ENCODE measurements at places on chromosomes 3 and 15.

DNA sequence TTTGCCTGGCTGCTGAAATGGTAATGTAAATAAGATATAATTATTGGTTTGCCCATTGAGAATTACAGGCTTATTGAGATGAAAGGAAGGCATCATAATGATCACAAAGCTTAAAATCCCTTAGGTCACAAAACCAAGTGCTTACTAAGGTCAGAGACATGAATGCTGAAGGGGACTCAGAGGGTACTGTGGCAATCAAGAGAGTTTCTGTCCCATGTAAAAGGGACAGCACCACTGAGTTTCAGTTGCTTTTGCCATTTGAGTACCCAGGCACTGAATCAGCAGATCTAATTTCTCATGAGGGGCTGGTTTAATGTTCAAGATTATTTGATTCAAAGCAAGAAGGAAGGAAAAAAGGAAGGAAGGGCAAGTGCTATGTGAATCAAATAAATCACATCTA, 127.0 kb downstream of the PLOD2 start:
- DNase-seq: no peak

DNA sequence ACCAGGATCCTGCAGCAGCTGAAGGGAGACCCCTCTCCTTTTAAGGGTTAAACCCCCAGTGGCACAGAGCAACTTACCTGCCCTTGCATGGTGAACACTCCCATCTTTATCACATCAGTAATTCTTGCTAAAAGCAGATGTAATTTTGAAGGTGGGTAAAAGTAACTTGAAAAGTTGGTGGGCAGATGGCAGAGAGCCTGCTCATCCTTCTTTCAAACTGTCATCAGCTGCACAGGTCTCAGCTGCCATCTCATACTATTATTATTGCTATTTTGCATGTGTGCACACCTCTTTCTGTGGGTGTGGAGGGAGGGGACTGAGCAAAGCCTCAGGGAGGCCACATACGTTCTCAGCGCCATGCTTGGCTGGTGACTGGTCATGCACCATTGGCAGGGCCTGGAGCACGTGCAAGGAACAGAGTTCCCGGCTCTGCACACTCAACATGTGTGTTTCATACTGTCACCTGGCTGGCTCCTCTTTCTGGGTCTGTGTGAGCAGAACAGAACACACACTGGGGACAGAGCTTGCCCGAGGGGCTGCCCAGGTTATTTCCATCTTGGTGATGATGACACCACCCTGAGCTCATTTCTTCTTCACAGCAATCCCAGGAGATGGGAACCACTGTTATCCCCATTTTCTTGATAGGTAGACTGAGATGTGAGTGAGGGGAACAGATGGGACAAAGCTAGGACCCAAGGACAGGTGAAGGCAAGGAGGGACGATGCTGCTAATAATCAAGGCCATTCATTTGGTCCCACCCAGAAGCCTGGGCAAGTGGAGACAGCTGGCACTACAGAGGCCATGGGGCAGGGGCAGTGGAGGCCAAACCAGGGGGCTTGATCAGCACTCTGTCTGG, 95.8 kb upstream of the KLF13 start:
- DNase-seq: no peak

DNA sequence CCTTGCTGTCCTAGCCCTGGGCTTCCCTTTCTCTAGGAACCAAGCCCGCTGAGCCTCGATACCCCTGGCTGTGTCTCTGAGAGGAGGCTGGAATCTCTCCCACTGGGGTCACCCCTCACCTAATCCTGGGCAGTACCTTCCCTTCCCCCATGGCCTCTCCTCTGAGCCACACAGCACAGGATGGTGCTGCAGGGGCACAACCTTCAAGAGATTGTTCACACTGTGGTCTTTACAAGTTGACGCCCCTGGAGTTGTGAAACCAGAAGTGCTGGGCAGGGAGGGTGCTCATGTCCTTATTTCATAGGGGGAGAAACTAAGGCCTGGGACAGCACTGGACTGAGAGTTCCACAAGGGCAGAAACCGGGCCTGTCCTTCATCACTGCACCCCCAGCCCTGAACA, 70.9 kb upstream of the TMEM115 start:
- no peak for DNase-seq

DNA sequence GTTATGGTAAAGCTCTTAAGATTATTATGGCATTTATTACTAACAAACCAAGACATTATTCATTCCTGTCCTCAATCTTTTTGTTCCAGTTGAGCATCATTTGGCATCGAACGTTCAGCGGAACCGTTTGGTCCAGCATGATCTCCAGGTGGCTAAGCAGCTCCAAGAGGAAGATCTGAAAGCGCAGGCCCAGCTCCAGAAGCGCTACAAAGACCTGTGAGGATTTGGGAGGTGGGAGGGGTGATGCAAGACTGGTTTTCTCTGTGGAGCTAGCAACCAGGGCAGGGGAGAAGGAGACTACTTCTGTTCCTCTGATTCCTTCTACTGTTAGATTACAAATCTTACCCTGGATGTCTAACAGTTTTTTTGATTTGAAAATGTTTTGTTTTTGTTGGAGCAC, 27.6 kb upstream of the UTS2B start:
- no peak for DNase-seq

GRCh38 chr3:105656651-105657504, 211.9 kb downstream of the CBLB start:
- no peak for DNase-seq

DNA sequence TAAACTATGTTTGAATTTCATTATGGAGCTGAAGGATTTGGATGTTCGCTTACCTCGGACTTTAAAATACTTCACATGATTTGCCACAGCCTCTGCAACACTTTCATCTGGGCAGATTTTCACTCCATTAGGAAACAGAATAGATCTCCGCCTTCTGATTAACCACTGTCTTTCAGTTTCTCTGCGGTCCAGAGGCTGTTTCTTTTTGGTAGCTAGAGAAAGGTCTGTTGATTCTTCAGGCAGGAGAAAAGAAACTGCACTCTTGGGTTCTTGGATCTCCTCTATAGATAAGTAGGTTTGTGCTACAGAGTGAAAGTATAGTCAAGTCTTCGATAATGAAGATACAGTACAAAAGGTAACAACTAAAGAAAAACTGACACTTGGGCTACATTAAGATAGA, 844 bp downstream of the IMPG2 start:
- no peak for DNase-seq

GRCh38 chr15:31158858-31159569, 57.5 kb upstream of the TRPM1 start:
- DNase-seq: no peak

GRCh38 chr15:71364117-71364584, 248.9 kb downstream of the THSD4 start:
- DNase-seq: no peak

DNA sequence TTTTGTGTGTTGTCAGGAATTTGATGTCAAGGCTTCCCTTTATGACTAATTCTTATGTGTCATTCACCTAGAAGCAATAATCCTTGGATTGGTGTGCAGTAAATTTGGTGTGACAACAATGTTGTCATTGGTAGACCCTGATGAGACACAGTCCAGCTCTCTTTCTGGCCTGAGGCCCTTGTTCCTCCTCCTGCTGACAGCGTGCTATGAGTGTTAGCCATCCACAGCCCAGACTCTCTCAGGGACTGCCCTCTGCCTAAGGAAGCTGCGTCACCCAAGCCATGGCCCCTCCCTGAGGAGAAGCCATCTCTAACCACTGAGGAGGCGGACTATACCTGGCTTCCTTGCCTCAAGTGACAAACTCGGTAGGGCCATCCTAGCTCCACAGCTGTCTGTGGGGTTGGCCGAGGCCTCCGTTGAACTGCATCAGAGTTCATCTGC, 13.3 kb upstream of the TM4SF1 start:
- no peak for DNase-seq

GRCh38 chr3:30333903-30334302, 272.5 kb upstream of the TGFBR2 start:
- DNase-seq: peak; percentile 50

- no peak for DNase-seq
Observed at GRCh38 chr3:110687138-110687537, 384.5 kb upstream of the NECTIN3 start.

DNA sequence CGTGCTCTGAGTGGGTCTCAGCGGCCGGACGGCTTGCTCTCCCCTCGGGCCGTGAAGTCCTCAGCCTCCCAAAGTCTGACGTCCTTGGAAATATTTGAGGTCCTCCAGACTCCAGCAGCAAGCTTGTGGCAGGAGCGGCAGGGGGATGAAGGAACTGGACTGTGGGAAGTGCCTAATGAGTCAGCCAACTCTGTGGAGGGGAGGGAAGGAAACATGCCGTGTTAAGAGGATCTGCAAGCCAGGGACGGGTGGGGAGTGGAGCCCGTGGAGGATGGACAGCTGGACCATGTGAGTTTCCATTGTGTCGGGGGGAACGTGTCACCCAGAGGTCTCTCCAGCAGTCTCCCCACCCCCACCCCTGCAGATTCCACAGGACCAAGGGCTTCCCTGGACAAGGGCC, 39.4 kb upstream of the IDH2 start:
- peak; percentile 34 for DNase-seq

- DNase-seq: no peak
Observed at GRCh38 chr15:89359471-89360293, 25.1 kb upstream of the POLG start.

- DNase-seq: no peak
Observed at GRCh38 chr3:99487894-99488293, 150.5 kb upstream of the COL8A1 start.

DNA sequence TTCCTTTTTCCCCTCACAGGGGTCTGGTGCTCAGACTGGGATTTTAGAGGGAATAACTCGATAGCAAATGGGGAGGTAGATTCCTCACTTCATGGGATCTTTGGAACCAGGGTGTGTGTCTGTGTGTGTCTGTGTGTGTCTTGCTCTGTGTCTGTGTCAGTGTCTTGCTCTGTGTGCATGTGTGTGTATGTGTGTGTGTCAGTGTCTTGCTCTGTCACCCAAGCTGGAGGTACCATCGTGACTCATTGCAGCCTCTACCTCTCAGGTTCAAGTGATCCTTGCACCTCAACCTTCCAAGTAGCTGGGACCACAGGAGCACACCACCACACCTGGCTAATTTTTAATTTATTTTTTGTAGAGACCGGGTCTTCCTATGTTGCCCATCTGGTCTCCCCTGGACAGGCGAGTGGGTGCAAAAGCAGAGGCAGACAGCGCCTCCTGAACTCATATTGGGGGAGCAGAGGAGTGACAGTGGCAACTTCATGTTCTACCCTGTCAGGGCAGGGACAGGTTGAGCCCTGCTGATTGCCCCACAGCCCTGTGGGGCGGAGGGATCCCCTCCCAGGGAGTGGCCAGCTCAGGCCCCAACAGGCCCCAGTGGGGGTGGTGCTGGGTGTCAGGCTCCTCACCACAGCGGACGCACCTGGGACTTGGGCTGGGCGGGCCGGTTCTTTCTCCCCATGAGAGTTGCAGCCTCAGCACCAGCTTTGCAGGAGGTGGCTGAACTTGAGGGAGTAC, 10.4 kb upstream of the SEMA4B start:
- no peak for DNase-seq

GRCh38 chr3:123449997-123450604, 1.2 kb upstream of the ADCY5 start:
- peak; percentile 43 for DNase-seq

DNA sequence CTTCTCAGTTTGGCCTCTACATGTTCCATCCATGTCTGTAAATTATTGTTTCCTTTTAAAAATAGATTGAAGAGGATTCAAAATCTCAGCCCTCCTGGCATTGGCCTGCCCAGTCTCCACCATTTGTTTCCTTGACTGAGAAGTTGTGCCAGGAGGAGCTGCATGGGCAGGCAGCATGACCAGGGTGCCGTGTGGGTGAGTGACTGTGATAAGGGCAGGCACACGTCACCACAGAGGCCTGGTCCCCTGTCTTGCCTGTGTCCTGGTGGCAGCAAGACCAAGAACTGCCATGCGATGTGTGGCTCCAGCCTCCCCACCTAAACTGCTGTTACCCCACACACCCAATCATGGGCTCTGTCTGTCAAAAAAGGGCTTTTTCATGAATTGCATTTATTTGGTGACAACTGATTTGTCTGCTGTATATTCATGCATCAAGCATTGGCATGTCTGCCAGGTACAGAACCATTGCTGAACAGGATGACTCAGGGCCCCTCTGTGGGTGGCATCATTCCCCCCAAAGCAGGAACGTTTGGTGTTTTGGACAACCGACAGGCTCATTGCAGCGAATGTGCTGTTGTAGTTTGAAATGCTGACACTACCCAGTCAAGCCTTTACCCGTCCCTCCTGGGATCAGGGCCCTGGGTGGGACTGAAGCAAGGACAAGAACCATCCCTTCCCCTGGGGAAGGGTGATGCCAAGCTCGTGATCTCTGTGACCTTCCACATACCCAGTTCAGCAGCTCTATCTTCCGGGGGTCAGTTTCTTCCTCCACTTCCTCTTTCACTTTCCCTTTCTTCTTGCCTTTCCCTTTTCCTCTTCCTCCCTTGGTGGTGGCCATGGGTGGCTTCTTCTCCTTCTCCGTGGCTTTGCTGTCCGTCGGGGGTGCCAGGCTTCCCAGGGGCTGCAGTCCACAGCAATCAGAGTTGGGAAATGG, 51.6 kb downstream of the TRPM1 start:
- DNase-seq: no peak
